HCT116 (cell line): ENCODE measurements at places on chromosomes 3 and 15. TPM values are rescaled to one million over a fixed set of nuclear protein-coding genes. Genes with fewer than 3 reads are reported as not detected.

Gene GOLGA6L7
- not detected for total RNA-seq

Gene IGF2BP2
- 135 TPM for total RNA-seq

GRCh38 chr3:178342111-178342510, 194.1 kb upstream of the KCNMB2 start:
- no peaks in the 10 kb centered on the region for H3K4me1 ChIP-seq
- no peaks in the 10 kb centered on the region for H3K36me3 ChIP-seq
- H3K27me3 ChIP-seq: no peaks in the 10 kb centered on the region
- DNase-seq: no peak
- no peak overlapping the region for H3K4me3 ChIP-seq

GRCh38 chr3:49718858-49719213, 648 bp downstream of the AMIGO3 start:
- DNase-seq: no peak
- H3K4me3 ChIP-seq: no peak overlapping the region
- peaks cover 24% of the 10 kb centered on the region; the same call in 1 of the 2 replicates for H3K36me3 ChIP-seq
- peaks cover 7% of the 10 kb centered on the region; the same call in 1 of the 2 replicates for H3K4me1 ChIP-seq

Gene GOLGA8H
- total RNA-seq: 0.79 TPM

Gene PRKCI
- total RNA-seq: 25.2 TPM

DNA sequence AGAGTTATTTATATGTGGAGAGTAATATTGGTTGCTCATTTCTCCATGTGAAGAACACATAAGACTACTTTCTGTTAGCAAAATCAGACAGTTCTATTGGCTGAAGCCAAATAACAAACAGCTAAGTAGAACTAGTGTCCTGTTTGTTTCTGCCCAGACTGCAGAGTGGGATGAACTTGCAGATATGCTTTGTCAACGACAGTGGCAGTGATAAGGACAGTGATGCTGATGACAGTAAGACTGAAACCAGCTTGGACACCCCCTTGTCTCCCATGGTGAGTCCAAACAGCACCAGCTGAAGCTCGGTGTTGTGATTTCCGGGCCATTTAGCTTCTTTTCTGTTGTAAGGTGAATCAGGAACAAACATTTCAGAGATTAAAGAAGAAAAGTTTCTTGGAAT, 102.6 kb upstream of the IL12A start:
- H3K27me3 ChIP-seq: no peaks in the 10 kb centered on the region
- no peaks in the 10 kb centered on the region for H3K36me3 ChIP-seq
- no peak overlapping the region for H3K4me3 ChIP-seq
- no peaks in the 10 kb centered on the region for H3K4me1 ChIP-seq

GRCh38 chr3:183984749-183985729, 32.6 kb downstream of the ABCC5 start:
- no peaks in the 10 kb centered on the region for H3K27me3 ChIP-seq
- no peak overlapping the region for H3K27ac ChIP-seq
- no peaks in the 10 kb centered on the region for H3K4me1 ChIP-seq
- DNase-seq: no peak
- no peak overlapping the region for H3K4me3 ChIP-seq

Gene ZCWPW2
- 1.1 TPM for total RNA-seq

DNA sequence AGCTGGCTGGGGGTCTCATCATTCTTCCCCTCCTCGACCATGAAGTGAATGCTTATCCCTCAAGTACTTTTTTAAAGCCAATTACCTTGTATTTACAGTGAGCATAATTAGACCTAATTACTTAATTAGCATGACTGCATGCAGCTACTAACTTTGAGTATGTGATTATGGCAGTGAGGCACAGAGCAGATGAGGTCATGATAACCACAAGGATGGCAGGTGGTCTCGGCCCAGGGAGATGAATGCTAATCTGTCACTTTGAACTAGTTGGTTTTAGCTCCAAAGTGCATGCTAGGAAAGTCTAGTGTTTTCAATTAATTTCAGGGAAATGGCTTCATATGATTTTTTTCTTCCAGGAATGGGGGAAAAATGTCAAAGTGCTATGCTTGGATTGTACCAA, 233.8 kb downstream of the NTRK3 start:
- H3K4me3 ChIP-seq: no peak overlapping the region
- no peak overlapping the region for H3K27ac ChIP-seq
- H3K27me3 ChIP-seq: no peaks in the 10 kb centered on the region
- no peak for DNase-seq
- no peaks in the 10 kb centered on the region for H3K36me3 ChIP-seq

GRCh38 chr3:45506751-45507391, 87.7 kb upstream of the LIMD1 start:
- H3K27me3 ChIP-seq: no peaks in the 10 kb centered on the region
- H3K4me3 ChIP-seq: no peak overlapping the region
- DNase-seq: no peak
- H3K27ac ChIP-seq: no peak overlapping the region

Gene MITF
- total RNA-seq: 1.9 TPM

Gene MRPL46
- 30.5 TPM for total RNA-seq

Gene SCN11A
- 0.05 TPM for total RNA-seq

DNA sequence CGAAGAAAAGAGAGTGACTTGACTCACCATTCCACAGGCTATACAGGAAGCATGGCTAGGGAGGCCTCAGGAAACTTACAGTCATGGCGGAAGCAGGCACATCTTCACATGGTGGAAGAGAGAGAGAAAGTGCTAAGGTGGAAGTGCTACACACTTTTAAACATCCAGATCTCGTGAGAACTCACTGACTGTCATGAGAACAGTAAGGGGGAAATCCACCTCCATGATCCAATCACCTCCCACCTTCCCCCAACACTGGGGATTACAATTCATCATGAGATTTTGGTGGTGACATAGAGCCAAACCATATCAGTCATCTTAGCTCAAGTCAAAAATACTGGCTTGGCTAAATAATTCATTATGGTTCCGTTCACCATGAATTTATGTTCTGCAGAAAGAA, 45.3 kb upstream of the NEDD4 start:
- no peak for DNase-seq
- no peak overlapping the region for H3K27ac ChIP-seq
- peaks cover 23% of the 10 kb centered on the region for H3K4me1 ChIP-seq
- no peaks in the 10 kb centered on the region for H3K36me3 ChIP-seq
- no peaks in the 10 kb centered on the region for H3K27me3 ChIP-seq

Gene LRTM1
- total RNA-seq: not detected

DNA sequence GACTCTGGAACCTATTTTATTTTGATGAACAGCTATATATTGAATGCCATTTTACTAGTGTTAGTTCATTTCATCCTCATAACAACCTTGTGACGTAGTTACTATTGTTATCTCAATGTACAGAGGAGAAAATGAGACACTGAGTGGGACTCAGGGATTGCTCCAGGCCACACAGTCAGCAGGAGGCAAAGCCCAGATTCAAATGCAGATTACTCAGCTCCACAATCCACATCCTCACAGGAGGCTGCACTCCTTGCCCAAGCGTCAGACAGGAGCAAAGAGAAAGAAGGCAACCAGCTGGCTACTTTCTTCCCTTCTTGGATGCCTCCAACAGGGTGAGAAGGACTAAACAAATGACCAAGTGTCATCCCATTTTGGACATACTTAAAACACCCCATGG, 92.0 kb upstream of the CCDC54 start:
- no peaks in the 10 kb centered on the region for H3K4me1 ChIP-seq
- H3K27ac ChIP-seq: no peak overlapping the region
- no peaks in the 10 kb centered on the region for H3K27me3 ChIP-seq
- H3K4me3 ChIP-seq: no peak overlapping the region
- DNase-seq: no peak

DNA sequence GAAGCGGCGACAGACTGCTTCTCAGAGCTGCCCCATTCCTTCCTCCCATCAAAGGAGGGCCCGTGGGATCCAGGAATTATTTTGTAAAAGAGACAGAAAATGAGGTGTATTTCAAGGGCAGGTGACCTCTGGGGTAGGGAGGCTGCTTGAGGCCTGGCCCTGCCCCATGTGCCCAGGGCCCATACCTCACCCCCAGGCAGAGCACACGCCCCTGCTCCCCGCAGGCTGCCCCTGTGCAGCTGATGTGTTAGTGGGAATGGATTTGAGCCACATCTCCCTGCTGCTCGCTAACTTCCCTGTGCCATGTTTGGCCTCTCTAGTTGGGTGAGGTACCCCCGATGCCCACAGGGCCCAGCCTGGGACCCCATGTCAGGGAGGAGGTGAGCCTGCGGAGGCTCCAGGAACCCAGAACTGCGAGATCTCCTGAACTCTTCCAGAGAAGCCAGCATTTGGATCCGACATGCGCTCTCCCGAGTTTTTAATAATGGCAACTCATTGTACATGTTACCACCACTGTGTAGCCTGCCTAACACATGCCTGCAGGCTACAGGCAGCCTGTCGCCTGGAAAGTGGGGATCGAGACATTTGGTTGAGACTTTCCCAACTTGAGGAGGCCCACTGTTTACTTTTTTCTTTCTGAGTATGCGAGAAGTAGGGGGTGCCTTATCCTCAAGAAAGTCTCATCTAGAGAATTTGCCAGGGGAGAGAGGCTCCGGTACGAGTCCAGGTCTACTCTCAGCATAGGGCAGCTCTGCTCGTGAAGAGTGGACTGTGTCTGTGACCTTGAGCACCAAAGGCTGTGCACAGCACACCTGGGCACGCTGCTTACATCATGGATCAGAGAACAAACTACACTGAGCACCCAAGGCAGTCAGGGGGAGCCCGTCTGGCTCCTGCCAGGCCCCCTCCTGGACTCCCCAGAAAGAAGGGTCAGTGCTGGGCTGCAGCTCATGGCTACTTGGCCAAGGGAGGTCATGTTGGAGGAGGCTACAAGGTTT, 36.1 kb downstream of the PCSK6 start:
- H3K36me3 ChIP-seq: no peaks in the 10 kb centered on the region
- H3K4me3 ChIP-seq: no peak overlapping the region
- no peaks in the 10 kb centered on the region for H3K4me1 ChIP-seq
- no peak for DNase-seq
- H3K27ac ChIP-seq: no peak overlapping the region

GRCh38 chr3:41075975-41076374, 123.3 kb upstream of the CTNNB1 start:
- H3K4me1 ChIP-seq: no peaks in the 10 kb centered on the region
- no peak overlapping the region for H3K27ac ChIP-seq
- DNase-seq: no peak
- no peak overlapping the region for H3K4me3 ChIP-seq
- peaks cover 23% of the 10 kb centered on the region for H3K27me3 ChIP-seq

GRCh38 chr3:62433396-62433795, 60.0 kb upstream of the FEZF2 start:
- no peaks in the 10 kb centered on the region for H3K4me1 ChIP-seq
- DNase-seq: no peak
- no peak overlapping the region for H3K27ac ChIP-seq
- H3K36me3 ChIP-seq: no peaks in the 10 kb centered on the region

GRCh38 chr3:19937459-19938294, 3.7 kb upstream of the EFHB start:
- peaks cover 9% of the 10 kb centered on the region for H3K4me1 ChIP-seq
- no peak for DNase-seq
- no peaks in the 10 kb centered on the region for H3K36me3 ChIP-seq
- no peak overlapping the region for H3K27ac ChIP-seq

DNA sequence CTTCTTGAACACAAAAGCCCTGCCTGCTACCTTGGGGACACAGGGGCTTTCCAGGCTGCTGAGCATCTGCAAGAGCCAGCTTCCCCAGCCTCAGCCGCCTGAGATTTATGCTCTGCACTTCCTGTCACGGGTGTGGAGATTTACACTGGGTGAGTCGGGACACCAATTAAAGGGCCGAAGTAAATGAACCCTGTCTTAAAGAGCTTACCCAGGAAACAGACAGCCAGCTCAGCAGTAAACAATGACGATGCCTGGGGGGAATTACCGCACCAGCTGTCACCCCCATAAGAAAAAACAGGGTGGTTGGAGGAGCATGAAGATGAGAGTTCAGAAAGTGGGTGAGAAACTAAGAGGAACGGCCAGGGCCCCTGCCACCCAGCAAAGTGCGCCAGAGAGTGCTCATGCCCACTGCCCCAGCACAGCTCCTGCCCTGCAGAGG, 37.5 kb upstream of the IQSEC1 start:
- no peak overlapping the region for H3K27ac ChIP-seq
- no peak for DNase-seq
- no peak overlapping the region for H3K4me3 ChIP-seq
- H3K27me3 ChIP-seq: no peaks in the 10 kb centered on the region

GRCh38 chr3:169886671-169887070, 16.9 kb upstream of the LRRC31 start:
- no peak overlapping the region for H3K27ac ChIP-seq
- no peak overlapping the region for H3K4me3 ChIP-seq
- no peak for DNase-seq
- no peaks in the 10 kb centered on the region for H3K36me3 ChIP-seq
- no peaks in the 10 kb centered on the region for H3K27me3 ChIP-seq

DNA sequence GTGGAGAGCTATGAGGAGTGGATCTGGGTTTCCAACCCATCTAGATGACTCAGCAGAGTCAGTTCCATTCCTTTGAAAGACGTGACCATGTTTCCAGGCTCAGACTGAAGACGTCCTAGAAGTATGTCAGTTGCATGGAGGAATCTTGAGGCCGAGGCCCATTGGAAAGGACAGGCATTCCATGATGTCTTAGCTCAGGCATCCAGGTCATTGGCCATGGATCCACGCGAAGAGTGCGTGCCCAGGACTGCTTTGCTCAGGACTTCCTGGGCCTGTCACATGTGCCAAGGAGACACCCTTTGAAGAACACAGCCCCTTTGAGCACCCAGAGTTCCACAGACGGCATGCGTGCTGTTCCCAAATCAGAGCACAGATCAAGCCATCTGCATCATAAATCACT, 92.3 kb upstream of the ADAMTS17 start:
- no peak overlapping the region for H3K4me3 ChIP-seq
- no peaks in the 10 kb centered on the region for H3K36me3 ChIP-seq
- H3K27me3 ChIP-seq: no peaks in the 10 kb centered on the region
- no peaks in the 10 kb centered on the region for H3K4me1 ChIP-seq
- DNase-seq: no peak
- H3K27ac ChIP-seq: no peak overlapping the region

DNA sequence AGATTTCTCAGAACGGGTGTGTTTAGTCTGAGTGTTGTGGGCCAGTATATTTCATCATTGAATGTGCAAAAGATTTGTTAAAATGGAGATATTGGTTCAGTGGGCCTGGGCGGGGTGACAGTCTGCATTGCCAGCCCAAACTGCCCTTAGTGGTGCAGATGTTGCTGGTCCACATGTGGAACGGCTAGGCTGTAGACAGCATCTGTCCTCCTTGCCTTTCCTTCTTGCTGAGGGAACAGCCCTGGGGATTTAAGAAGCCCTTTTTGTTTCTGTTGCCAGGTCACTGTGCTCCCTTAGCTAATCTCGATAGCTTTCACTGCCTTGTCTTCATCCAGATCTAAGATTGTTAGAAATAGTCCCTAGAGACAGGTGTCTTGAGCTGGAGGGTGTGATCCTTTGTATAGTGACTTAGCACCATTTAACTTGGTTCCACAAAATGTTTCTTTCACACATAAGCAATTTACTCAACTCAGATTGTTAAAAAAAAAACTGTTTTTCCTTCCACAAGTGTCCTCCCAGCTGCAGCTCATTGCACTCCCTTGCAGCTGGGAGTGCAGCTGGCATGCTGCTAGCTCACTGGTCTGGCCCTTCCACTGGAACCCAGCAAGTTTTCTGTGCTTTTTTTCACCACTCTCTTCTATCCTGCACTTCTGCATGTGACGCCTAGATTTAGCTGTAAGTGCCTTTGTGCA, 37.5 kb downstream of the GAP43 start:
- H3K36me3 ChIP-seq: no peaks in the 10 kb centered on the region
- H3K4me3 ChIP-seq: no peak overlapping the region
- DNase-seq: no peak
- no peak overlapping the region for H3K27ac ChIP-seq
- H3K4me1 ChIP-seq: peaks cover 5% of the 10 kb centered on the region; the same call in 1 of the 2 replicates
- H3K27me3 ChIP-seq: no peaks in the 10 kb centered on the region

GRCh38 chr3:3145831-3146230, 19.1 kb downstream of the TRNT1 start:
- H3K36me3 ChIP-seq: peaks cover 56% of the 10 kb centered on the region
- no peaks in the 10 kb centered on the region for H3K27me3 ChIP-seq
- H3K27ac ChIP-seq: no peak overlapping the region
- no peak overlapping the region for H3K4me3 ChIP-seq
